ENCODE measurements at places on chromosomes 16 and 17. TPM values are rescaled to one million over a fixed set of nuclear protein-coding genes. Genes with fewer than 3 reads are reported as not detected.

PRSS53 gene
- total RNA-seq, result 0.88 TPM

ST6GALNAC1 gene
- not detected for total RNA-seq

SCNN1G gene
- not detected for total RNA-seq

CCL4L2 gene
- total RNA-seq, result not detected

PRSS27 gene
- total RNA-seq, result 0.57 TPM

SAMD14 gene
- total RNA-seq, result 1.8 TPM

EARS2 gene
- 48.8 TPM for total RNA-seq

TNP2 gene
- not detected for total RNA-seq

SOST gene
- total RNA-seq, result not detected

SSTR5 gene
- not detected for total RNA-seq

MARVELD3 gene
- not detected for total RNA-seq

RRN3 gene
- 39.4 TPM for total RNA-seq

ACSF2 gene
- 11.0 TPM for total RNA-seq

KRTAP1-1 gene
- not detected for total RNA-seq

C16orf89 gene
- 0.22 TPM for total RNA-seq

All from placental pericyte (primary cell).